Pancreas (tissue), 10 donors: ENCODE measurements at places on chromosomes 11 and 22. TPM values are rescaled to one million over a fixed set of nuclear protein-coding genes. Genes with fewer than 3 reads are reported as not detected.

DNA sequence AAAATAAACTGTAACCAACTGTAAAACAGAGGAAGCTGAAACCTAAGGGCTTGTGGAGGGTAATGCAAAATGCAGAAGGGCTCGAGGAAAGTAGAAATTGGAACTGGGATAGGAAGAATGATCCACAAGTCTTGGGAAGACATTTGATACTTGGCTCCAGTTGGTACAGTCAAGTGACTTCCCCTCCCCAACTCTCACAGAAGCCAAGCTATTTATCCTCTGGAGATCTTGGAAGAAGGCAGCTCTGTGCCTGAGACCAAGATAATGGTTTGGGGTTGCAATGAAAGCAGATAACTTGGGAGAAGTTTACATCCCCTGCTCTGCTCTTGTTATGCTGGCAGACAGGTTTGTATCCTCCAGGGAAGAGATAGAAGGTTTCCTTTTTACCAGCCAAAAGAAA, 198.9 kb upstream of the ZC3H12C start:
- H3K4me1 ChIP-seq: no peaks in the 10 kb centered on the region
- H3K36me3 ChIP-seq: no peaks in the 10 kb centered on the region
- no peak for DNase-seq
- no peak overlapping the region for H3K27ac ChIP-seq

RFPL1 gene
- not detected for total RNA-seq

- no peaks in the 10 kb centered on the region for H3K4me1 ChIP-seq
- no peak overlapping the region for H3K4me3 ChIP-seq
- no peak for DNase-seq
- H3K36me3 ChIP-seq: no peaks in the 10 kb centered on the region
- H3K27ac ChIP-seq: no peak overlapping the region
Observed at GRCh38 chr11:34846467-34846866, 69.7 kb downstream of the APIP start.

CRYBB3 gene
- total RNA-seq: 0.31 TPM

GNG3 gene
- total RNA-seq: not detected

CACNA1I gene
- total RNA-seq: 0.09 TPM

SMC1B gene
- total RNA-seq: 0.06 TPM

DNA sequence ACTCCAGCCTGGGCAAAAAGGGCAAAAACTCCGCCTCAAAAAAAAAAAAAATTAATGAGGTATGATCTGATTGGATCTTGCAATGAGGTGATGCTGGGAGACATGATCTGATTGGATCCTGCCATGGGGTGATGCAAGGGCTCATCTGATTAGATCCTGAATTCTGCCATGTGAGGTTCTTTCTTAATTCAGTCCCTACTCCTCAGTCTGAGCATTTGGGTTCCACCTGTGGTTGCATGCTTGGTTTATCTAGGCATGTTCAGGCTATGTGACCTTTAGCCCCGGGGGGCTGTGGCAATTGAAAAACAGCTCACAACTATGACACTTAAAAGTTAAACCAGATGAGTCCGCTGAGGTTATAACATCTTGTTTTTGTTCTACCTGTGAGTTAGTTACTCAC, 4.8 kb upstream of the TRIM6 start:
- no peak for DNase-seq
- no peak overlapping the region for H3K27ac ChIP-seq
- no peaks in the 10 kb centered on the region for H3K27me3 ChIP-seq
- H3K4me1 ChIP-seq: no peaks in the 10 kb centered on the region

GRCh38 chr11:109347304-109347703, 74.7 kb upstream of the C11orf87 start:
- no peak for DNase-seq
- H3K4me1 ChIP-seq: no peaks in the 10 kb centered on the region
- no peak overlapping the region for H3K4me3 ChIP-seq
- no peaks in the 10 kb centered on the region for H3K36me3 ChIP-seq

OR51I1 gene
- not detected for total RNA-seq

ANKK1 gene
- total RNA-seq: 0.12 TPM

DNA sequence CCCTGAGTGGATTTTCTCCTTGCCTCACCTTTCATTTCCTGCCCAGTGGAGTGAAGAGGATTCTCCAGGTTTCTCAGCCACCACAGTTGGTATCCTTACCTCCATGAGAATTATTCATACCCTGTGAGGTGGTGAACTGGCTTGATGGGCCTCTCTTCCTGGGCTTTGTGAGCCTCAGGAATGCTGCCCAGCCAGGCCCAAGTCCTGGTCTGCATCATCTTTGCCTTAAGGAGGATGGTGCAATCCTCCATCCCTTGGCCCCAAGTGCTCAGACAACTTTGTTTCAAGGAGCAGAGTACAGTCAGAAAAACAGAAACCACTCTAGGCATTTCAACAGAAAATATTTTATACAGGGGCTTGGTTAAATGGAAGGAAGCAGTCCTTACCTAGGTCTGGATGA, 114.2 kb upstream of the CADM1 start:
- no peaks in the 10 kb centered on the region for H3K36me3 ChIP-seq
- no peak overlapping the region for H3K27ac ChIP-seq
- no peak for DNase-seq
- no peaks in the 10 kb centered on the region for H3K4me1 ChIP-seq
- no peak overlapping the region for H3K4me3 ChIP-seq

DNA sequence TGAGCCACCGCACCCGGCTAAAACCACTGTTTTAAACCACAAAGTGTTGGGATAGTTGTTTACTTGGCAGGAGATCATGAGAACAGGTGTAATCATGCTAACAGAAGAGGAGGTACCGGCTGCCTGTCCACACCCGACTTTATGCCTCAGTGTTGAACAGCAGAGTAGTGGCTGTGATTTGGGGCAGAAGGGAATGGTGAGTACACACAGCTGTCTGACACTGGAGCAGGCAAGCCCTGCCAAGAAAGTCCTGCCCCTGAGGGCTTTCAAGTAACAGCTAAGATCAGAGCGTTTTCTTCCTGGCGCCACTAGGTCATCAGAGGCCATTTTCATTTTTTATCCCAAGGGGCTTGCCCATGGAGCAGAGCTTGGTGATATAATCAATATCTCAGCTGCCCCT, 8.1 kb downstream of the CDKN1C start:
- H3K36me3 ChIP-seq: no peaks in the 10 kb centered on the region
- H3K4me1 ChIP-seq: no peaks in the 10 kb centered on the region
- no peaks in the 10 kb centered on the region for H3K27me3 ChIP-seq
- no peak for DNase-seq
- no peak overlapping the region for H3K4me3 ChIP-seq
- no peak overlapping the region for H3K27ac ChIP-seq

GRCh38 chr11:84420271-84420670, 1134.1 kb upstream of the CCDC90B start:
- no peaks in the 10 kb centered on the region for H3K4me1 ChIP-seq
- DNase-seq: no peak
- H3K27ac ChIP-seq: no peak overlapping the region
- no peaks in the 10 kb centered on the region for H3K27me3 ChIP-seq
- no peak overlapping the region for H3K4me3 ChIP-seq

DNA sequence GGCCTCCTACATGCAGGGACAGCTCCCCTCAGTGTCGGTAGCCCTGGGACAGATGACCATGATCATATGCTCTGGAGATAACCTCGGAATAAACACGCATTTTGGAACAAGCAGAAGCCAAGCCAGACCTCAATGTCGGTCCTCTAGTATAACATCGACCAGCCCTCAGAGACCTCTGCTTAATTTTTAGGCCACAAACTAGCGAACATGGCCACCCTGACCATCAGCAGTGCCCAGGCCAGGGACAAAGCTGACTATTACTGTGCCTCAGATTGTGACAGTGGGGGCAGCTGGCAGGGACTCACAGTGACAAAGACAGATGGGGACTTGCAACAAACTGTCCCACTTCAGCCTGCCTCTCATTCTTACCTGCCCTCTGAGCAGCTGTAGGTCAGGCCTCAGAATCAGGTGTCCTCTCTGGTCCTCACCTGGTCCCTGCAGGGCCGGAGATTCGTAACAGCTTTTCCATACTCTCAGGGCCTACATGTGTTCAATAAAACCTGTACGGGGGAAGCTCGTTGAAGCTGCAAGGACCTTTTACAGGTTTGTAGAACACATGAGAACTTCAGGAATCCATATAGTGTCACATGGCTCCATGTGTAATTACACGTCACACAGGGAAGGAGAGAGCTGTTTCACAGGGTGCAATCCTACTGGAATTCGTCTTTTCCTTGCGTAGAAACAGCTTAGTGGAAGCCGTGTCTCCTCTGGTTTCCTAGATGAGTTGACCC, 72.8 kb upstream of the IGLL5 start:
- DNase-seq: no peak
- no peak overlapping the region for H3K27ac ChIP-seq
- H3K4me3 ChIP-seq: no peak overlapping the region
- no peaks in the 10 kb centered on the region for H3K27me3 ChIP-seq
- H3K4me1 ChIP-seq: no peaks in the 10 kb centered on the region

DNA sequence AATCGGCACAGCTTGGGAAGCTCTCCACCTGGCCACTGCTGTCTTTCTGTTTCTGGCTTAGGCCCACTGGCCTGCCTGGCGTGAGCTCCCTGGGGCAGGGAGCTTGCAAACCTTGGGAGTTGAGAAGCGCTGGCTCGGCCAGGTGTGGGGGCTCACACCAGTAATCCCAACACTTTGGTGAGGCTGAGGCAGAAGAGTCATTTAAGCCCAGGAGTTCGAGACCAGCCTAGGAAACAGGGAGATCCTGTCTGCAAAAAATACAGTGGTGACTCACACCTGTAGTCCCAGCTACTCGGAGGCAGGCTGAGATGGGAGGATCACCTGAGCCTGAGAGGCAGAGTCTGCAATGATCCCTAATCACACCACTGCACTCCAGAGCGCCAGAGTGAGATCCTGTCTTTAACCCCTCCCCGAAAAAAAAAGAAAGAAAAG, 4.0 kb downstream of the AP5B1 start:
- peaks cover 17% of the 10 kb centered on the region for H3K4me1 ChIP-seq
- H3K27me3 ChIP-seq: no peaks in the 10 kb centered on the region
- no peak overlapping the region for H3K4me3 ChIP-seq
- DNase-seq: peak; percentile 56
- no peaks in the 10 kb centered on the region for H3K36me3 ChIP-seq

DNA sequence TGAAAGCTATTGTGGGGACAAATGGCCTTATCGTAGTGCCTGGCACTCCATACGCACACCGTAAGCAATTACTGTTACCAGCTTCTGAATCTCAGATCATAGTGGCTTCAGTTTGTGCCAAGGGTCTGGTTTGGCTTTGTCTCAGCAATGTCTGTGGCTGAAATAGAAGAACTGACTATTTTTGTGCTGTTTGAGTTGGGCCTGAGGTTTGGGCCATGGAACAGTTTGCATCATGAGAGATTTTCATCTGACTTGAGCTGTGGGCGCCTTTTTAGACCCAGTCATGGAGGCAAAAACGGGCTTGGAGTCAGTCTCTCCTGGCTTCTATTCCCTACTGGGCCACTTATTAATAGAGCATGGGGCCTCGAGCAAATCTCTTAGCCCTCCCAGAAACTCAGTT, 121.1 kb upstream of the CRYBB3 start:
- DNase-seq: no peak
- H3K36me3 ChIP-seq: no peaks in the 10 kb centered on the region
- H3K27me3 ChIP-seq: no peaks in the 10 kb centered on the region
- no peaks in the 10 kb centered on the region for H3K4me1 ChIP-seq
- H3K4me3 ChIP-seq: no peak overlapping the region

- DNase-seq: no peak
- H3K27me3 ChIP-seq: no peaks in the 10 kb centered on the region
- H3K4me3 ChIP-seq: no peak overlapping the region
Observed at GRCh38 chr11:35529971-35530495, 4.6 kb upstream of the PAMR1 start.

SLC6A5 gene
- not detected for total RNA-seq

DNA sequence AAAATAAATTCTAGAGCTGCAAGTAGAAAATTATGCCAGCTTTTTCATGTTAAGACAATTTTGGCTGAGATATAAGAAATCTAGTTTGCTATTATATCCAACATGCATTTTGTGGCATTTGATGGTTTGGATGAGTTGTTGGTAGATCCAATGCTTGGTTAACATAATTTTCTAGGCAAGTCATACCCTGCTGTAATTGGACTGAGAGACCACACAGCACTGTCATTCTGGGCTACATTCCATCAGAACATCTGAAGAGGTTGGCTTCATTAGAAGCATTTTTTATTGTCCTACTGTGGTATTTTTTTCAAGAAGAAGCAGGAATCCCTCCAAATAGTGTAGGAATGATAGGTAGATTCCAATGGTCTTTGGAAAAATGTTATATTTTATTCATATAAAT, 561.0 kb downstream of the LUZP2 start:
- no peak overlapping the region for H3K4me3 ChIP-seq
- H3K27ac ChIP-seq: no peak overlapping the region
- no peaks in the 10 kb centered on the region for H3K36me3 ChIP-seq
- no peak for DNase-seq

HEPACAM gene
- not detected for total RNA-seq

DNA sequence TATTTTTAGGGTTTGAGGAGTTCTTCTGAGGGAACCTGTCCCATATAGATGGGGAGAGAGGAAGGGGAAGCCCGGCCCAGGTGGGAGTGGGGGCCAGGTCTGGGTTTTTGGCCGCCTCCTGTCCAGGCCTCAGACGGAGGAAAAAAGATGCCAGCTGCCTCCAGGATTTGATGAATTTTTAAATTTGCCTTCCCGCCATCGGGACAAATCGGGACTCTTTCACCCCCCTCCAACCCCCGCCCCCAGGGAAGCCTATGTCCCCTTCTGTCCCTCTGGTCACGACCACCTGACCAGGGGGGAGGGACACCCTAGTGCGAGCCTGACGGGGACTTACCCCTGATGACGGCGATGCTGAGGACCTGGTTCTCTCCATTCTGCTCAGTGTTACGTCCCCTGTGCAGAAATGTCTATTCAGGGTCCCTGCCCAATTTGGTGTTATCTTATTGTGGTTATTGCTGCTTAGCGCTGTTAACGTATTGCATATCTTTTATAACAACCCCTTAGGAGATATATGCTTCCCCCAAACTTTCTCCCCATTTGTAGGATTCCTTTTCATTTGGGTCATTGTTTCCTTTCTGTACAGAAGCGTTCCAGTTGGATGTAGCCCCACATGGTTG, 115.9 kb upstream of the GRK3 start:
- peak overlapping the region; percentile 66 for H3K4me3 ChIP-seq
- H3K27ac ChIP-seq: peak overlapping the region; percentile 74
- no peaks in the 10 kb centered on the region for H3K27me3 ChIP-seq

GRIK4 gene
- not detected for total RNA-seq

OR2AG1 gene
- not detected for total RNA-seq

MMP8 gene
- total RNA-seq: not detected

- no peaks in the 10 kb centered on the region for H3K27me3 ChIP-seq
- H3K36me3 ChIP-seq: no peaks in the 10 kb centered on the region
- H3K4me1 ChIP-seq: no peaks in the 10 kb centered on the region
- no peak for DNase-seq
- H3K27ac ChIP-seq: no peak overlapping the region
Observed at GRCh38 chr11:93908689-93909088, 58.3 kb upstream of the VSTM5 start.
